ENCODE measurements at places on chromosomes 4 and X. TPM values are rescaled to one million over a fixed set of nuclear protein-coding genes. Genes with fewer than 3 reads are reported as not detected.

GRCh38 chr4:26815199-26815598 is 45.4 kb upstream of the STIM2 start:
- DNase-seq: no peak
- H3K4me3 ChIP-seq: no peak overlapping the region
- peaks cover 11% of the 10 kb centered on the region for H3K4me1 ChIP-seq
- H3K27me3 ChIP-seq: no peaks in the 10 kb centered on the region

GRCh38 chr4:115687052-115687755 is 573.8 kb upstream of the NDST4 start:
- H3K4me1 ChIP-seq: no peaks in the 10 kb centered on the region
- no peak for DNase-seq
- no peak overlapping the region for H3K27ac ChIP-seq
- no peak overlapping the region for H3K4me3 ChIP-seq

DNA sequence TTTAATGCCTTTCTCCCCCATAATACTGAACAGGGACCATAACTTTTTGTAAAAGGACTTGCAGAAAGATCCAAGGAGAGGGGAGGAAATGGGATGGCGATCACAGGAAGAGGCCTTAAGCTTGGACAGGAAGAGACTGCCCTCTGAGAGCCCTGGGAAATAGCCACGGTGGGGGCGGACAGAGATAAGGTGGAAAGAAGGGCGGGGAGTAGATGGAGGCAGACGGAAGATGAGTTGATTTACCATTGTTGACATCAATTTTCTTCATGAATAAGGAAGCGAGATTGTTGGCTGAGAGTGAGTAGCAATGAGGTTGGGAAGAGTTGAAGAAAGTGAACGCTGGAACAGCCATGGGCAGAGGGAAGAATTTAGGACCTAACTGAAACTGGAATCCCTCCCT is 63.4 kb downstream of the RASGEF1B start:
- no peak for DNase-seq
- H3K4me3 ChIP-seq: no peak overlapping the region
- no peaks in the 10 kb centered on the region for H3K4me1 ChIP-seq
- H3K27ac ChIP-seq: no peak overlapping the region
- no peaks in the 10 kb centered on the region for H3K36me3 ChIP-seq

GRCh38 chr4:4985844-4986243 is 33.4 kb downstream of the CYTL1 start:
- H3K27me3 ChIP-seq: no peaks in the 10 kb centered on the region
- no peak overlapping the region for H3K4me3 ChIP-seq
- DNase-seq: peak; percentile 56
- H3K36me3 ChIP-seq: no peaks in the 10 kb centered on the region

GRCh38 chr4:21470535-21470934 is 478.0 kb downstream of the KCNIP4 start:
- no peak overlapping the region for H3K4me3 ChIP-seq
- H3K27me3 ChIP-seq: no peaks in the 10 kb centered on the region
- no peaks in the 10 kb centered on the region for H3K4me1 ChIP-seq
- no peaks in the 10 kb centered on the region for H3K36me3 ChIP-seq

GRCh38 chr4:180598281-180598680 is 1644.9 kb upstream of the TENM3 start:
- no peak for DNase-seq
- H3K27me3 ChIP-seq: no peaks in the 10 kb centered on the region
- no peaks in the 10 kb centered on the region for H3K4me1 ChIP-seq
- no peak overlapping the region for H3K27ac ChIP-seq

DNA sequence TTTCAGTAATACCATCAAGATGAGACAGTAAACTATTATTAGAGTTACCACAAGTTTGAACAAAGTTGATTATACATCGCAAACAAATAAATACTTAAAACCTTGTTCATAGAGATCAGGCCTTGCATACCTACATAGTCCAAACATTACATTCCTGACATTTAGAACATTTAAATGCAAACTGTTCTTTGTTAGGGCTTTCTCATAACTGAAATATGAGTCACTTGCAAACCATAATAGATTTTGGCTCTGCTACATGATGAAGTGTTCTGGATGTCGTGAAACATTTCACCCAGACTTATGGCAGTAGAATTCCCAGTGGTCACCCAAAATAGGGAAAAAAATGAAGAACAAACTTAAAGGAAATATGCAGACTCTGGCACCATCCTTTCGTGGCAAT is 75.0 kb downstream of the FAT4 start:
- no peaks in the 10 kb centered on the region for H3K27me3 ChIP-seq
- no peak overlapping the region for H3K27ac ChIP-seq
- no peak overlapping the region for H3K4me3 ChIP-seq
- no peaks in the 10 kb centered on the region for H3K4me1 ChIP-seq
- no peak for DNase-seq

DNA sequence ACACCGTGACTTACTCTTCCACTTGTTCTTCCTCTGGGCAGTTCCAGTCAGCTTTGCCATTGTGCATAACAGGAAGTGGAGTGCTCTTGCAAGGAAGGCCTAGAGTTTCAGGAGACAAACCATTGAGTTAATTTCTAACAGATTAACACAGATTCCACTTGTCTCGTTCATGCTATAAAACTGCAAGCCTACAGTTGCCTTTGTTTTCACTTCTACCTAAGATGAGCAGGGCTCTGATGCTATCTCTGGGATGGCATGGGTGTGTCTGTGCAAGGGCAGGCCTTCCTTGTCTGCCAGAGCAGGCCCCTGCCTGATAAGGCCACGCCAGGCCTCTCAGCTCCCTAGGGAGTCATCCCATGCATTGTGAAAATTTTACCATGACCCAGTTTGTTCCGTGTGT is 67.7 kb upstream of the PGRMC2 start:
- no peak for DNase-seq
- H3K4me3 ChIP-seq: no peak overlapping the region
- no peak overlapping the region for H3K27ac ChIP-seq
- no peaks in the 10 kb centered on the region for H3K27me3 ChIP-seq
- H3K36me3 ChIP-seq: peaks cover 9% of the 10 kb centered on the region
- H3K4me1 ChIP-seq: no peaks in the 10 kb centered on the region

DNA sequence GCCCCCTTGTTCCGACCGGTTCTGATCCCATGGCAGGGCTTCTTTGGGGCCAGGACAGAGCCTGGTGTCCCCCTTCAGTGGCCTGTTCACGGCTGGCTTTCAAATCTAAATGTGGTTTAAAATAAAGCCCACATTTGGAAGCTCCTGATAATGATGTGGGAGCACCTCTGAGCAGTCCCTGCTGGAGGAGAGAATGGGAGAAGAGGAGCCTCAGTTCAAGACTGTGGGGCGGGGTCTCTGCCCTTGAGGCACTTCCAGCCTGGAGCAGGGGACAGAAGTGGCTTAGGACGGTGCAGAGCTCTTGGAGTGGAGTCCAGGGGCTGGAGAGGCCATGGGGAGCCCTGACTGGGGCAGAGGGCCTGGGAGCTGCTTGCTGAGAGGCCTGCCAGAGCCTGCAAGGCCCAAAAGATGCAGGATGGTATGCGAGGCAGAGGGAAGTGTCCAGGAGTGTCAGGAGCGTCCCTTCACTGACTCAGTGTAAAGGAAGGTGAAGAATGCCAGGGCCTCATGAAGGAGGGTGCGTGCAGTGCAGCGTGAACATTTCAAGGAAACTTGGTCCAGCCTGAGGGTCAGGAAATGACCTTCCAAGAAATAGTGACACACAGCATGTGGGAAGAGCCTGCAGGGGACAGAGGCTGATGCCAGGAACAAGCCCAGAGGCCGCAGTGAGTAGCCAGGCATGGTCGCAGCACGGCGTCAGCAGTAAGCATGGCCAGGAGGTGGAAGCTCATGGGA is 21.1 kb upstream of the TADA2B start:
- no peak overlapping the region for H3K27ac ChIP-seq
- no peak overlapping the region for H3K4me3 ChIP-seq
- H3K36me3 ChIP-seq: peaks cover 56% of the 10 kb centered on the region
- H3K4me1 ChIP-seq: no peaks in the 10 kb centered on the region

DNA sequence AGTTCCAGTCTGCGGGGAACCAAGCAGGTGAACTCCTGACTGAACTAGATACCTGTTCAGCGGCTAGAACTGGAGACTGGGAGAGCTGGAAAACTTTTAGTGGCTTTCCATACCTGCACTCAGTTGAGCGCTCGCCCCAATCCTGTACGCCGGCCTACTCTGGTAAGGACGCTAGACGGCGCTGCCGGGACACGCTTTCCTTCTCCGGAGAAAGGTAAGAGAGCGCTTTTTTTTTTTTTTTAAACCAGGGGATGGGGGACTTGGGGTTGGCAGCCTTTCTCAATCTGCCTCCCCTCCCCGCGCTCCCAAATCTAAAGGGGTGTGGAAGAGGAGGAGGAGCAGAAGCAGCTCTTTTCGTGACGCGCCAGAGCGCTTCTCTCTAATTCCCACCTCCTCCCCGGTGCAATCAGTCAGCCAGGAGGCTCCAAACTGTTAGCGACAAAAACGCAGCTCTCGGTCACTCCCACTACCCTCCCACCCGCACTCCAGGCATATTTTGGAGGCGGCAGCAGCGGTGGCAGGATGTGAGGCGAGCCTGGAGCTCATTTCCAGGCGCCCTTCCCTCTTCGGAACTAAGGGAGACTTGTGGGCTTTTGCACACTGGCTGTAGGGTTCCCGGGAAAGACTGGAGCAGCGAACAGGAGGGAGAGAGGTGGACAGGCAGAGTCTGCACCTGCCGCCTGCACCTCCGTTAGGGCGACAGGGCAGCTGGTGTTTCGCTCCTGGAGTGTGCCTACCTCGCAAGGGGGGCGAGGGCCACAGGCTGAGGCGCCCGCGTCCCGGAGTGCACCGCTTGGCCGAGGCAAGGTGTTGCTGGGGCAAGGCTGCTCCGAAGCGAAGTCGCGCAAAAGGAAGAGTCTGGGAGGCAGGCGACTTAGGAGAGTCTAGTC is at the start of gene IL1RAPL2:
TSS of gene IL1RAPL2 (plus strand) at position 409 of the 890 bp plus-strand sequence.
- DNase-seq: peak; percentile 75
- H3K36me3 ChIP-seq: no peaks in the 10 kb centered on the region
- H3K4me1 ChIP-seq: no peaks in the 10 kb centered on the region
- H3K4me3 ChIP-seq: peak within 1 kb of the TSS; percentile 91
- no peak within 1 kb of the TSS for H3K27ac ChIP-seq
- H3K27me3 ChIP-seq: peaks cover 33% of the 10 kb centered on the region

DNA sequence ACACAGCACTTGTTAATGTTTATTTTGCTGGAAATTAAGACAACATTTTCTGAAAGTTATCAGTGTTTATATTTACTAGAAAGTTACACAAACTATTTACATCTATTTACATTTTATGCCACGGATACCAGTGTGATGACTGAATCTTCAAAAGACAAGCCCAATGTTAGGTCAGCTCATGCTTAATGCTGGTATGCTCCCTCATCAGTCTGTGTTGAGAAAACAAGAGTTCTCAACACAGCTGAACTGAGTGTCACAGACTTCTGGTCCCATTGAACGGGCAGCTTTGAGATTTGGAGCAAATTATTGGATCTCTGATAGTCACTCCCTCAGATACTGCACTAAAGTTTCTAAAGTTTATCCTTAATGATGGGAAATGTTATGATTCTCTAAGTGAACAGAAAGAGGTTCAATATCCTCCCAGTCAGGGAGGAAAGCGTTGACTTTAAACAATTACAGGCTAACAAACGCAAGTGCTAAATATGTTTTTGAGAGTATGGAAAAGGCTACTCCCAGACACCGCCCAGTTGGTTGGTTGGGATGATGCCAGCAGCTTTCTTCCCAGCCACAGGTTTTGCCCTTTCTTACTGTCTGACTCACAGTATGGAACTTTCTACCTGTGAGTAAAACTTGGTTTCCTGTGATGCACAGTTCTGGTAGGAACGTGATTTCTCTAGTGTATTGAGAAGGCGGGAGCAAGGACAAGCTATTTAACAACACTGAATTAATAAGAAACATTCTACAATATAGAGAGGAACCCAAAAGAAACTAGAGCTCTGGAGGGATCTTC is 1293.6 kb upstream of the TENM3 start:
- H3K4me1 ChIP-seq: no peaks in the 10 kb centered on the region
- no peak overlapping the region for H3K27ac ChIP-seq
- DNase-seq: no peak
- no peaks in the 10 kb centered on the region for H3K27me3 ChIP-seq

GRCh38 chr4:123749383-123749782 is 352.8 kb downstream of the SPRY1 start:
- no peak overlapping the region for H3K27ac ChIP-seq
- no peaks in the 10 kb centered on the region for H3K27me3 ChIP-seq
- DNase-seq: no peak
- no peak overlapping the region for H3K4me3 ChIP-seq
- no peaks in the 10 kb centered on the region for H3K36me3 ChIP-seq
- peaks cover 7% of the 10 kb centered on the region for H3K4me1 ChIP-seq

- H3K4me1 ChIP-seq: peaks cover 21% of the 10 kb centered on the region
- H3K4me3 ChIP-seq: no peak overlapping the region
- no peaks in the 10 kb centered on the region for H3K27me3 ChIP-seq
- no peak for DNase-seq
- H3K36me3 ChIP-seq: peaks cover 11% of the 10 kb centered on the region
These were observed 169.2 kb downstream of the FRAS1 start for GRCh38 chr4:78226279-78226678.

GRCh38 chr4:15438939-15439524 is 11.2 kb downstream of the C1QTNF7 start:
- H3K4me3 ChIP-seq: no peak overlapping the region
- H3K36me3 ChIP-seq: no peaks in the 10 kb centered on the region

GRCh38 chr4:99447513-99447912 is 12.4 kb upstream of the ADH7 start:
- H3K4me3 ChIP-seq: no peak overlapping the region
- no peaks in the 10 kb centered on the region for H3K27me3 ChIP-seq
- no peaks in the 10 kb centered on the region for H3K4me1 ChIP-seq
- no peak for DNase-seq

GRCh38 chr4:95093460-95093859 is 335.7 kb downstream of the BMPR1B start:
- H3K36me3 ChIP-seq: no peaks in the 10 kb centered on the region
- no peak overlapping the region for H3K27ac ChIP-seq
- H3K27me3 ChIP-seq: no peaks in the 10 kb centered on the region
- H3K4me3 ChIP-seq: no peak overlapping the region

DNA sequence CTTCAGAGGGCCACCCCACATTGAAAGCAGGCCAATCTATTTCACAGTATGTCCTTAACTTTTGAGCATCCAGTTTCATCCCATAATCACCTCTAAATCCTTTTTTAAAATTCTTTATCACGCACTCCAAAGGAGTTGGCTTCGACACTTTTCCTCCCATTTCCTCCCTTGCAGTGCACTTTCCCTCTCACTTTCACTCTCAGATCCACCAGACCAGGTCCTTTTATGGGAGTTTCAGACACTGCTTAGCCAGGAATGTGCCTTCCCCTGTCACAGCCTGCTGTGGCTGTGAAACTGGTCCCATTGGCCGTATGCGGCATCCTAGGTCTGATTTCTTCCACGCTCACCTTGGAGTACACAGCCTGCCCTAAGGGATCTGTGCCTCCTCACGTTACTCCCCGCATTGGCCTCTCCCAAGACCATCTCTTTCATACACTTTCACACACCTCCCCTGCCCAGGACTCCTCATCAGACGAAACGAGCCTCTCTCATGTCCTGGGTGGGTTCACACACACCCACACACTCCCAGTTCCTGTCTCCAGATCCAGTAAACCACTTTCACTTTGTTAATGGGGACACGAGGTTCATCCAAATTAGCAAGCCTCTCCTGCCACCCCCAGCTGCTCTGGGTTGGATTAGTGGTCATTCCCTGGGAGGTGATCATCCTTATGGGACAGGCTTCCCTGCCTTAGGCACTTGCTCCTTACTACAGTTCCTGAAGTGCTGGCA is 10.0 kb upstream of the RHOXF2B start:
- no peaks in the 10 kb centered on the region for H3K27me3 ChIP-seq
- H3K4me3 ChIP-seq: no peak overlapping the region
- no peak overlapping the region for H3K27ac ChIP-seq
- H3K4me1 ChIP-seq: no peaks in the 10 kb centered on the region

Gene SPANXN4
- not detected for total RNA-seq

Gene RTL3
- not detected for total RNA-seq

Gene PCDH10
- total RNA-seq: 8.1 TPM

Gene NDP
- not detected for total RNA-seq

Gene IQCM
- total RNA-seq: 0.15 TPM

Gene FDCSP
- not detected for total RNA-seq

Gene SASH3
- not detected for total RNA-seq

Gene SATL1
- total RNA-seq: 0.31 TPM

All from H9 (cell line).